Mesothelial cell of epicardium (in vitro differentiated cells): ENCODE measurements at places on chromosomes 1 and 21. TPM values are rescaled to one million over a fixed set of nuclear protein-coding genes. Genes with fewer than 3 reads are reported as not detected.

TMCC2 gene
- total RNA-seq = 6.1 to 6.8 TPM (median 6.5 TPM) in 3 replicates

GSTM3 gene
- 49.7 to 57.9 TPM (median 55.2 TPM) in 3 replicates for total RNA-seq

OR14K1 gene
- not detected in 3 replicates for total RNA-seq

CLDN19 gene
- total RNA-seq = 1.6 to 1.7 TPM (median 1.6 TPM) in 3 replicates

TSPEAR gene
- 0.09 to 0.11 TPM (median 0.11 TPM) in 3 replicates for total RNA-seq

F3 gene
- 23.9 to 28.8 TPM (median 25.2 TPM) in 3 replicates for total RNA-seq

FCRL2 gene
- not detected in 3 replicates for total RNA-seq

ACOT7 gene
- total RNA-seq = 17.4 to 21.3 TPM (median 20.3 TPM) in 3 replicates

RHCE gene
- 0.72 to 0.86 TPM (median 0.75 TPM) in 3 replicates for total RNA-seq

AMIGO1 gene
- total RNA-seq = 5.0 to 5.4 TPM (median 5.1 TPM) in 3 replicates

NMNAT2 gene
- 0.45 to 1.2 TPM (median 0.69 TPM) in 3 replicates for total RNA-seq

AMY1C gene
- not detected in 3 replicates for total RNA-seq

ASPM gene
- total RNA-seq = 17.6 to 18.1 TPM (median 17.7 TPM) in 3 replicates

SPATA46 gene
- not detected in 3 replicates for total RNA-seq

S100A8 gene
- total RNA-seq = not detected in 3 replicates

RXRG gene
- total RNA-seq = 0.99 to 1.1 TPM (median 1.0 TPM) in 3 replicates

GNG4 gene
- 2.6 to 3.2 TPM (median 2.9 TPM) in 3 replicates for total RNA-seq

KISS1 gene
- total RNA-seq = 0.34 to 0.60 TPM in 2 of 3 replicates, not detected in the other

FAM78B gene
- 0.07 to 0.16 TPM in 2 of 3 replicates, not detected in the other for total RNA-seq

ZNF683 gene
- total RNA-seq = not detected in 3 replicates

HSPB7 gene
- 5.0 to 6.3 TPM (median 6.3 TPM) in 3 replicates for total RNA-seq

SERBP1 gene
- total RNA-seq = 248 to 259 TPM (median 255 TPM) in 3 replicates

GPX7 gene
- 57.7 to 62.6 TPM (median 61.8 TPM) in 3 replicates for total RNA-seq

PAPPA2 gene
- 0.25 to 1.00 TPM (median 0.32 TPM) in 3 replicates for total RNA-seq

RPE65 gene
- not detected in 3 replicates for total RNA-seq

TRAF5 gene
- 45.6 to 47.6 TPM (median 46.6 TPM) in 3 replicates for total RNA-seq

ESRRG gene
- 11.0 to 12.7 TPM (median 11.9 TPM) in 3 replicates for total RNA-seq

IGSF21 gene
- not detected in 3 replicates for total RNA-seq

KCNJ6 gene
- 0.02 TPM in 2 of 3 replicates, not detected in the other for total RNA-seq

METTL18 gene
- 10.3 to 11.4 TPM (median 10.6 TPM) in 3 replicates for total RNA-seq

DNAJC11 gene
- total RNA-seq = 60.9 to 65.1 TPM (median 63.4 TPM) in 3 replicates

CCSAP gene
- 7.6 to 8.6 TPM (median 8.3 TPM) in 3 replicates for total RNA-seq

CCDC27 gene
- not detected in 3 replicates for total RNA-seq

DNAI4 gene
- total RNA-seq = 8.9 to 12.8 TPM (median 9.3 TPM) in 3 replicates

HSD3B1 gene
- total RNA-seq = not detected in 3 replicates
